Activated CD8-positive, alpha-beta memory T cell treated with anti-CD3 and anti-CD28 coated beads for 24 hours (primary cell): ENCODE measurements at places on chromosomes 11 and 22.

- no peak for DNase-seq
Measured at GRCh38 chr11:86687185-86687778, 14.9 kb upstream of the ME3 start.

GRCh38 chr11:6099577-6099976, 7.9 kb upstream of the OR56B4 start:
- DNase-seq, result no peak

- no peak for DNase-seq
Measured at GRCh38 chr11:69243496-69244200, 50.3 kb upstream of the MYEOV start.

- DNase-seq, result no peak
Measured at GRCh38 chr22:49543876-49544275, 283.8 kb downstream of the BRD1 start.

DNA sequence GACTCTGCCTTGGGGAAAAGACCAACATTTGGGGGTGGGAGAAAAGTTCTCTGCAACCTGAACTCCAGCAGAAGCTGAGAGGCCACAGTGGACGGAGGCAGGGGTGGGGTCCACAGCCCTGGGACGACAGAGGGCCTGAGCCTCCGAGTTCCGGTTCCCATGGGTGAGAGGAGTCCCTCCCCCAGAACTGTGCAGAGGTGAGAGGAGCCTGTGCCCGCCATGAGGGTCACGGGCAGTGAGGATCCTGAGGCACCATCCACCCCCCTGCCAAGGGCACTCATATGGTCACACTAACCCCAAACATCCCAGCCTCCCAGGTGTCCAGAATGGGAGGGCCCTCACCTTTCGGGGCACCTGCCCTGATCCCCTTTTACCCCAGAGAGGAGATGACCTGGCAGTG, 30.5 kb downstream of the KIAA0930 start:
- no peak for DNase-seq

- no peak for DNase-seq
Measured at GRCh38 chr22:20173772-20174171, 22.9 kb upstream of the CCDC188 start.

- no peak for DNase-seq
Measured at GRCh38 chr22:29351042-29351441, 35.5 kb upstream of the RASL10A start.

DNA sequence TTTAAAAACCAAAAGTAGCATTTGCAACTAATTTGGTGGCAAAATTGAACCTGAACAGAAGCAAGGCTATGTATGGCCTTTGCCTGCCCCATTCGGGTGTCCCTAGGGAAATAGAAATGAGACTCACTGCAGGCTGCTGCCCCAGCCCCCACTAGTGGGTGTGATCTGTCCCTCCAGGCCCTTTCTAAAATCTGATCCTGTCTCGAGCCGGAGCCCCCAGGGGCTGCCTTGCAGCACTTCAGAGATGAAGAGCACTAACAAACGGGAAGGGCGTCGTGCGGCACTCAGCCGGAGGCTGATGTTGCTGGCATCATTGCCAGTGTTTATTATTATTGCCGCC, 43.2 kb downstream of the CD82 start:
- DNase-seq, result no peak

DNA sequence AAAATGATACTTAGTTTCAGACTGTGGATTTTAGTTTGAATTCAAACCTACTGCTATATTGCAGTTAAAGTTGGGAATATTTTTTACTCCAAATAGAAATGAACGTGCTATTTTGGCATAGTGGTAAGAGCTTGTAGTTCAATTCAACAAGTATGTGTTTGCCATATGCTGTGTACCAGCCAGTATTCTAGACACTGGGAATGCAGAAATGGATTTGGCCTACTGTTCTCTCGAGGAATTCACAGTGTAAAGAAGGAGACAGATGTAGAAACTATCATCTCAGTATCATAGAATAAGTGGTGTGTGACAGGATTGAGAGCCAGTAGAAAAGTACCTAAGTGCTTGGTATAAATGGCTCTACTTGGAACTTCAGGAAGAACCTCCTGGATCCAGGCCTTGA, 80.4 kb downstream of the ATXN10 start:
- DNase-seq, result no peak

GRCh38 chr22:22916215-22916951, 28.8 kb downstream of the IGLL5 start:
- no peak for DNase-seq

DNA sequence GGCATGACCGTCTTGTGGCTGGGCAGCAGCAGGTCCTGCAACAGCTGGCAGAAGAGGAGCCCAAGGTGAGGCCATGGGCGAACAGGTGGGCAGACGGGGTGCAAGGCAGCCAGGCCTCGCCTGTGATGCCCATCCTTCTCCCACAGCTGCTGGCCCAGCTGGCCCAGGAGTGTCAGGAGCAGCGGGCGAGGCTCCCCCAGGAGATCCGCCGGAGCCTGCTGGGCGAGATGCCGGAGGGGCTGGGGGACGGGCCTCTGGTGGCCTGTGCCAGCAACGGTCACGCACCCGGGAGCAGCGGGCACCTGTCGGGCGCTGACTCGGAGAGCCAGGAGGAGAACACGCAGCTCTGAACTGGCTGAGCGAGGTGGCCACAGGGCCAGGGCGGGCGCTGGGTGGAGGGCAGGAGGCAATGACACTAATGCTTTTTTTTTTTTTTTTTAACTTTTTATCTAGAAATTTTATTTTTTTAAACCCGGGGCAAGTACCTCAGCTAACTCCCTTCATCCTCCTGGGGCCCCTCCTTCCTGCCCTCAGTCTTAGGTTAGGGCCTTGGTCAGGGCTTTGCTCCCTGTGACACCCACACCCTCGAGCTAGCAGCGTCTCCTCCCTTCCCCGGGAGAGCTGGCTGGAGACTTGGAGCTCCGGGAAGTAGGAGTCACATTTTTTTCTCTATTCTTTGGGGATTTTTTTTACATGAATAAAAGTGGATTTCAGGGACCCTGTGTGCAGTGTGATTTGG, 16.0 kb downstream of the PLCB3 start:
- DNase-seq, result no peak

DNA sequence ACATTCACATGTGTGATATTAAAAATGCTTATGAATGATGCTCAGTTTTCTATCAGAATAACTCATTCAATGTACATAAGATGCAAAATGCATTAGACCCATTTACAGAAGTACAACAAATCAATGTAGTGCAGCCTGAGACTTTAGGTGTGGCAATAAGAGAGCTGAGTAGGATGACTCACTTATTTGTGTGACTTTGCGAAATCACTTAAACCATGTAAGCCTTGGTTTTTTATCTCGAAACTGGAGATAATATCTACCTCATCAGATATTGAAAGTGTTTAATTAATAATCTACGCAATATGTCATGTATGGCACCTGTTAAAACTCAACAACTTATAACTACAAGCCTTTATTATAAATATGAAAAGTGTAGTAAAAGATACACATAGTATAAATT, 105.7 kb upstream of the LUZP2 start:
- DNase-seq, result no peak

GRCh38 chr11:15117751-15118150, 3.0 kb downstream of the INSC start:
- no peak for DNase-seq

- no peak for DNase-seq
Measured at GRCh38 chr11:27894552-27894951, 194.3 kb upstream of the BDNF start.

DNA sequence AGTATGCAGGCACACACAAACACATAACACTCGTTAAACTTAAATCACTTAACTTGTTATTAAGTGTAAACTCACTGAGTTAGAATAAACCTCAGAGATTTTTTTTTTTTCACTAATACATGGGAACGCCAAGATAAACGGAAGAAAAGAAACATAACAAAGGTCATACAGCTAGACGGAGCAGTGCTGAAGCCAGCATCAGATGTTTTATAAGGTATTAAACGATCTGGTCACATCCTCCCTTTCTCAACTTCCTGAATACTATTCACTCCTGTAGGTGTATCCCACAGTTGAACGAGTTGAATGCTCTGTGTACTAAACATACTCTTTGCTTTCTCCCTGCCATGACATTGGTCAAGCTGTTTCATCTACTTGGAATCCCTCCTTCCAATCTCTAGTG, 212.0 kb downstream of the SWAP70 start:
- no peak for DNase-seq

DNA sequence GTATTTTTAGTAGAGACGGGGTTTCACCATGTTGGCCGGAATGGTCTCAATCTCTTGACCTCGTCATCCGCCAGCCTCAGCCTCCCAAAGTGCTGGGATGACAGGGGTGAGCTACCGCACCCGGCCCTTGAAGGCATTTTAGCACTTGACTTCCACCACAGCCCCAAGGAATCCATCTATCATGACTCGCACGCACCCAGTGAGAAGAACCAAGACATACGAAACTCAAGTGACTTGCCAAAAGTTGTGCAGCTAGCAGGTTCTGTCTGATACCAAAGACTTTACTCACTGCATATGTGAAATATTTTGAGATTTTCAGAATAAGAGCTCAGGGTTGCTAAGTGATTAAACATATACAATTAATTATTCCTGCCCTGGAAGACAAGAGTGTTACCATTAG, 21.0 kb downstream of the FLI1 start:
- peak; percentile 54 for DNase-seq

DNA sequence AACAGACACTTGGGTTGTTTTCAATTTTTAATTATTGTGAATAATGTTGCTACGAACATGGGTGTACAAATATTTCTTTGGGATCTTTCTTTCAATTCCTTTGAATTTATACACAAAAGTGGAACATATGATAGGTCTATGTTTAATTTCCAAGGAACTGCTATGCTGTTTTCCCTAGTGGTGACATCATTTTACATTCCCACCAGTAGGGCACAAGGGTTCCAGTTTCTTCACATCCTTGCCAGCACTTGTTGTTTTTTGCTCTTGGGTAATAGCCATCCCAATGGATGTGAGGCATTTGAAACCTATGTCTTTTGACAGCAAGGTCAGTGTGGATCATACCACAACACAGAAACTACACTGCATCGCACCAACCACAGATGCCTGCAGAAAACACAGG, 41.8 kb upstream of the SCN3B start:
- no peak for DNase-seq
